ENCODE measurements at places on chromosomes 16 and 17. TPM values are rescaled to one million over a fixed set of nuclear protein-coding genes. Genes with fewer than 3 reads are reported as not detected.

C17orf50 gene
- total RNA-seq = not detected

- no peak for DNase-seq
Measured at GRCh38 chr16:54080524-54081008, 206.0 kb downstream of the IRX3 start.

DNA sequence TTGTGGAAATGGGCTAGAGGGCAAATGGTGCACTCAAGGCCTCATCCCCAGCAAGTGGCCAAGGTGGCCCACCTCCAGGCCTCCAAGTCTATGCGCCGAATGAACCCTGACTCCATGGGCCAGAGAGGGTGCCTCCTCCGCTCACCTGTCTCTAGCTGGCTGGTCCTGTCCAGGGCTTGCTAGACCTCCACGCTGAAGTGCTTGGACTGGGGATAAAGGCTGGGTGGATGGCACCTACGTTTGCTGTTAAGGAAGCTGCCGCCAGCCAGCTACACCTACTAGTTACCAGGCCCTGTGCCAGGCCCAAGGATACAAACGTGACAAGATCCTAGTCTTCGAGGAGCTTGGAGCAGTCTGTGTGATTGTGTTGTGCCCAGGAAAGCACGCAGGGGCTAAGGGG is 739 bp upstream of the SGCA start:
- no peak for DNase-seq

GRCh38 chr16:72404299-72404698 is 232.3 kb upstream of the PMFBP1 start:
- DNase-seq = no peak

GRCh38 chr16:66604376-66605176 is at the start of gene CMTM3:
TSS of gene CMTM3 (plus strand) at chr16:66604704. CDS start at chr16:66604806, 102 bp downstream.
- peak; percentile 69 for DNase-seq

DNA sequence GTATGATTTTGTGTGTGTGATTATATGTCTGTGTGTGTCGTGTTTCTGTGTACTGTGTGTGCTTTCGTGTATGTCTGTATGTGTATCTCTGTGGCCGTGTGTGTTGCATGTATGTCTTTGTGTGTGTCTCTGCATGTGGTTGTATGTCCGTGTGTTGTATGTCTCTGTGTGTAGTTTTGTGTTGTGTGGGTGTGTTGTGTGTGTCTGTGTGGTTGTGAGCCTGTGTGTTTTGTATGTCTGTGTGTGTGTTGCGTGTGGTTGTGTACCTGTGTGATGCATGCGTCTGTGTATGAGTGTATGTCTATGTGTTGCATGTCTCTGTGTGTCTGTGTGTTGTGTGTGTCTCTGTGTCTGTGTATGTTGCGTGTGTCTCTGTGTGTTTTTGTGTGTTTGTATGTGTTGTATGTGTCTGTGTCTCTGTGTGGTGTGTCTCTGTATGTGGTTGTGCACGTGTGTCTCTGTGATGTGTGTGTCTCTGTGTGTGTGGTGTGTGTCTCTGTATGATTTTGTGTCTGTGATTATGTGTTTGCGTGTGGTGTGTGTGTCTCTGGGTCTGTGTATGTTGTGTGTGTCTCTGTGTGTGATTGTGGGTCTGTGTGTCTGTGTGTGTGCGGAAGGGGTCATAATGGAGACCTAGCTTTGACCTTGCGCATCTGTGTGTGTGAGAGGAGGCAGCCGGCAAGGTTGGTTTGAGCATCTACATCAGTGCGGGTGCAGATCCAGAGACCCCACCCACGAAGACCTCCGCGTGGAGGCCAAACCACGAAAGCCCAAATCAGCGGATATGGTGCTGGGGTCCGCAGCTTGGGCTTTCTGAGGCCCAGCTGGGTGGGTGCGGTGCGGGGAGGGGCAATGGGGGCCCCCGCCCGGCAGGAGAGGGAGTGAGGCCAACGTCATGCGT is 212.6 kb upstream of the GSE1 start:
- no peak for DNase-seq

DNA sequence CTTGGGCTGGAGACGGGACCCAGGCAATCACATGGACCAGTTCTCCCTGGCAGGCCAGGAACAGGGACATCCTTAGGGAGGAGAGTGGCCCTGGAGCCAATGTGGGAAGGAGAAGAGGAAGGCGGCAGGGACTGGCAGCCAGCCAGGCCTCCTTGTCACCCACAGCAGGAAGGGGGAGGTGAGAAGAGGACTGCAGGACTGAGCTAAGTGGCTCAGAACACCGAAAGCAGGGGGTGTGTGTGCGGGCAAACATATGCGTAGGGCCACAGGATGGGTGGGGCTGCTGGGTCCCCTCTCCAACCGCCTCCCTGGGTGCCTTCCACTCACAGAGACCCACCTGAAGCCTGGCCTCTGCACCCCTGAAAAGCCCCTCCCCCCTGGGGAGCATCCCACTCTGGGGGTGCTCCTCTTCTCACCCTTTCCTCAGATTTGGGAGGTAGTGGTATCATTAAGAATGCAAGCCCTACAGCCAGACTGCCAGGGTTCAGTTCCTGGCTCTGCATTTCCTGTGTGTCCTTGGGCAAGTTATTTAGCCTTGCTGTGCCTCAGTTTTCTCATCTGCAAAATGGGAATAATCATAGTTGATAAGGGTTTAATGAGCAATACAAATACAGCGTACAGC is 8.1 kb downstream of the PNMT start:
- DNase-seq = peak; percentile 33

GRCh38 chr16:15576960-15577958 is 65.7 kb downstream of the MARF1 start:
- no peak for DNase-seq
